Stimulated activated CD8-positive, alpha-beta memory T cell treated with anti-CD3 and anti-CD28 coated beads, Interleukin-15, amount 100 ng/mL, for 1 hour (primary cell): ENCODE measurements at places on chromosomes 12 and 14.

DNA sequence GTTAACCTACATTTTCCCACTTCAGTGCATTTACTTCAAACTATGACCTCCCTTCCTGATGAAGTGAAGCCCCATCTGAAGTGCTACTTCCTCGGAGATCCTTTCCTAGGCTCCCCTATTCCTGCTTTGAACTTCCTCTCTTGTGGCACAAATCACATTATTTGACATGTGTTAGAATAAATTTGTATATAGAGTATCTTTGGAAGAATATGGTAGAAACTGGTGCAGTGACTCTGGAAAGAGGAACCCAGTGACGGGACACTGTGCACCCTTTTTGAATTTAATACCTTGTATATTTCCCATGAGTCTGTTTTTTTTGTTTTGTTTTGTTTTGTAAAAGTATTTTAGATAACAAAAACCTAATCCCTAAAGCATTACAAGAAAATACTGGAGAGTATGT lies 66.4 kb upstream of the SRSF5 start:
- no peak for DNase-seq

DNA sequence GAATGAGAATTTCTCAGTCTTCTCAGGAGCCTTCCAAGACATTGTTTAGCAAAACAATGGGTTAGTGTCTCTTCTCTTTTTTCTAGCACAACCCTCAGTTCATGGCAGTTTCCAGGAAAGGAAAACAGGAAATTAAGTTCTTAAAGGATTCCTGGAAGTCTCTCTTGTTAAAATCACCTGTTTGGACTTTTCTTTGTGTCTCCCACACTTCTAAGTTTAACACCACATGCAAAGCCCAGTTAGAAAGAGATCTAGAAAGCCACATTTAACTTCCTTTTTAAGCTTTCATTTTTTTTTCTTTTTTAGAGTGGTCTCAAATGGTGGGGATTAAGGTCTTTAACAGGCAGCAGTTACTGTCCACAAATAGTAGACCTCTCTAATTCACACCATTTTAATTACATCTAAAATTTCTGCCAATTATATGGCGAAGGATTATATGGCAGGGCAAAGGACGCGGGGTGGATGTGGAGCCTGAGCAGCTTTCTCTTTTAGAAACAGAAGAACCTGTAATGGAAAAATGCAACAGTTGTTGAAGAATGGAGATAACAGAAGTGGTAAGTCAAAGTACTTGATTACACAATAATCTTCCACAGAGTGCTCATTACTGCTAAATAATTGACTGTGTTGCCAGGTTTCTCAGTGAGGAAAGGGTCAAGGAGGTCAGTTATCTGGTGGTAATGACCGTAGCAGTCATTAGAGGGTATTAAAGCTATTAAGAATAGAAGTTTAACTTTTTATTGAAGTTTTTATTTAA lies 298.6 kb downstream of the AKAP6 start:
- no peak for DNase-seq

- DNase-seq: no peak
These were observed 91.9 kb upstream of the DHRS4 start for GRCh38 chr14:23861666-23862065.

GRCh38 chr14:69376439-69376838 lies 21.7 kb downstream of the ERH start:
- DNase-seq: no peak

DNA sequence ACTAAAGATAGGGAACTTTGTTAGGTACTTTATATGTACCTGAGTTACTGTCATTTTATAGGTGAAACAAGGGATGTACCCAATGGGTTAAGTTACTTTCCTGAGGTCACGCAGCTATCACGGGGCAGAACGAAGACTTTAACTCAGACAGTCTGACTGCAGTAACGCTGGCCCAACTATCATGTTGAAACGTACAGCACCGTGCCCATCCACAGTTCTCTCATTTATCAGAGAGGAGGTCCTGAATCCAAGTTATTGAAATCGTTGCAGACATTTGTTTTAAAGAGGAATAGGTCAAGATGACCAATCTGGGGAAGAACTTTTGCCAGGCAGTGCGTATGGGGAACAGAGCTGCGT lies 587 bp upstream of the C12orf75 start:
- DNase-seq: no peak

DNA sequence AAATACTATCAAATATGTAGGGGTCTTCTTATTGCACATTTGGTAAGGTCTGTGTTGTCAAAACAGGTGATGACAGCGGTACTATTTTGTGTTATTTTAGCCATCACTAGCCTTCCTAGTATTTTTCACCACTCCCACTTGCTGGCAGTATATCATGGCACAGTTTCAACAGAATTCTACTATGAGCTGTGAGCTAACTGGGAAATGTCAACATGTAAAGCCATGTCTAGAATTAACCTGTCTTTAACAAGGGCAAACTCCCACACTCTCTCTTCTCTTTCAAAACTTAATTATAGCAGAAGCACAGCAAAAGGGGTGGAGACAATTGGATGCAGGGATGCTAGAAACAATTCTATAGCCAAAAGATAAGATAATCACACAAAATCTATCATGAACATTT lies 253.4 kb downstream of the PAX9 start:
- no peak for DNase-seq

GRCh38 chr14:61467296-61467695 lies 145.9 kb downstream of the PRKCH start:
- DNase-seq: no peak

DNA sequence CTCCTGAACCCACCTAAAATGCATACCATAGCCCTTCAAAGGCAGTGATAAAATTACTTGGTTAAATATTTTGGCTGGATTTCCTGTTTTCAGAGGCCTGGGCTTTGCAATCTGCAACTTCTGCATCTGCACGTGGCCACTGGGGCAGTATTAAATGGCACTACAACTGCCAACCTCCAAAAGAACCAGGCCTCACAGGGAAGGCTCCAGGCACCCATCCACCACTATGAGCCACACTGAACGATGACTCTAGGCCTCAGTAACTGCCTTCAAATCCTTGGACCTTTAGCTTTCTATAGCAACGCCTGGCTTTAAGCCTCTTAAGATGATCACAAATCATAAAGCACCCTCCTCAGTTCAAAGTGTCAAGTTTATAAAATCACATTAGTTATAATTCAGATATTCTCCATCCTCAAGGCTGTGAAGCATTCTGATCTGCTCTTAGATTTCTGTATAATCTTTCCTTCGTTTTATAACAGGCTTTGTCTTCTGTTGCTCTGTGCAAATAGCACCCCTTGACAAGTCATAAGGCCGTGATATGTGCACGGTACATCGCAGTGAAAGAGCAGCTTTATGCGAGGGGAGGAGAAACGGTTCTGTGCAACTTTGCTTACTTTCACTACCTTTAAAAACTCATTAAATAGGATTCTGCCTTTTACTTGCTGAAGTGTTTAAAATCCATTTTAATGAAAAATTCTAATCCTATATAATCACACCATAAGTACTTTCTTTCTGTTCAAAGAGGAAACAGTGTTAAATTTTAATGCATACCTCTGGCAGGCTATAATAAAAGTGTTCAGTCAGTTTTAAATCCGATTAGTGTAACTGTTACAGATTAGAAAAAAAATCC lies 196.4 kb upstream of the G2E3 start:
- DNase-seq: no peak

GRCh38 chr14:61184112-61184511 lies 97.0 kb downstream of the TMEM30B start:
- no peak for DNase-seq

DNA sequence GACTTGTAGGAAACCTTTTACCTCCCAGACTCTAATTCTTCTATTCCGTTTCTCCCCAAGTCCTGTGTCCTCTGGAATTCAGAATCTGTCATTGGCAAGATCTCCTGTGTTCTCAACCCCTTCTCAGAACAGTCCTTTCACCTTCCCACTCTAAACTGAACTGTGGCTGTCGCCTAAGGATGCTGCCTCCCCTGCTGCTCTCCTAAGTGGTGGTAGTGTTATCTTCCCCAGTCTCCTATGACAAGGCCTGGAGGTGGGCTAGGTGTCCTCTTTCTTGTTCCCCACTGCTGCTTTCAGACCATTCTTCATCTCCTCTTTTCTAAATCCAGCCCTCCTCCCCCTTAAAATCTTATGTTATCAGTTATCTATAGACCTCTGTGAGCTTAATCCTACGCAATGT lies 397.4 kb downstream of the RAD51B start:
- DNase-seq: no peak

DNA sequence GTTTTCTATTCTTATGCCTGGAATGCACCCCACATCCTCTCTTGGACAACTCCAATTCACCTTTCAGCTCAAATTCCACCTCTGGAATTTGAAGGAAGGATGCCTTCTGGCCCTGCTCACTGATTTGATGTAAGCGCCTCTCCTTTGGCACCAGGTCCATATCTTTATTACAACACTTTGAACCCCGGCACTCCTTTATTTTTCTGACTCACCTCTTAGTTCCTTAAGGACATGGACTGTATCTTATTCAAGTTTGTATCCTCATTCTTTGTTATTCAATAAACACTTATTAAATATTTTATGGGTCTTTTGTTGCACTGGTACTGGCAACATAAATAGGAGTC lies 3.1 kb downstream of the GALC start:
- no peak for DNase-seq

GRCh38 chr12:64385019-64385418 lies 5.5 kb downstream of the C12orf56 start:
- no peak for DNase-seq

DNA sequence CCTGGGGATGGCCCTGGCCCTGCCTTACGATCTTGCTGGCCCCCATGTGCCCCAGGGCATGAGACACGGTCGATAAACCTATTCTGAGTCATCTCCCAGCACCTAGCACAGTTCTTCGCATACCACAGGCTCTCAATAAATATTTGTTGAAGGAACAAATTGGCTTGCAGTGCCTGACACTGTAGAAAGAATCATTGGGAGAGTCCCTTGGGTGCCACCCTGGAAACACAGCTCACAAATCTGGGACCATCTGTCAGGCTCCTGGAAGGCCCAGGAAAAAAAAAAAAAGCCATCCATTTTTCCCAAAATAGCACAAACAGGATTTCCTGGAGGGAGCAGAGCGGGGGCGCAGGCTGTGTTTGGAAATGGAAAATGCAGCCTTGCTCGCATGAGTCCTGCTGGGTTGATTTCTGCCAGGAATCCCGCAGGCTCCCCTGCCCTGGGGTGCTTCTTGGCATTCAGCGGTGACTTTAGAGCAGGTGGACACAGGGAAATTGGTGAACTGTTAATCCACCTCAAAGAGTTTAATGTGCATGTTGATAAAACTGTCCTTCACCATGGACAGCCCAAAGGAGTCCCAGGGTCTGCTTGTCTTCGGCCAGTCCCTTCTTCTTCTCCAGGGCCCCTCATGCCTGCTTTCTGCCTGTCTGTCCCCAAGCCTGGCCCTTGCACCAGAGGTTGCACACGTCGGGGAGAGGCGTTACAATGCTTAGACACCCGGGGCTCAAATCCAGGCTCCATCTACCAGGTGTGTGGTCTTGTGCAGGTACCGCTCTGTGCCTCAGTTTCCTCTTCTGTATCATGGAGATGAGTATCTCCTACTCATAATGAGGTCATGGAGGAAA lies 106.1 kb upstream of the RFLNA start:
- no peak for DNase-seq

GRCh38 chr12:114697741-114698565 lies 14.0 kb upstream of the TBX3 start:
- no peak for DNase-seq

DNA sequence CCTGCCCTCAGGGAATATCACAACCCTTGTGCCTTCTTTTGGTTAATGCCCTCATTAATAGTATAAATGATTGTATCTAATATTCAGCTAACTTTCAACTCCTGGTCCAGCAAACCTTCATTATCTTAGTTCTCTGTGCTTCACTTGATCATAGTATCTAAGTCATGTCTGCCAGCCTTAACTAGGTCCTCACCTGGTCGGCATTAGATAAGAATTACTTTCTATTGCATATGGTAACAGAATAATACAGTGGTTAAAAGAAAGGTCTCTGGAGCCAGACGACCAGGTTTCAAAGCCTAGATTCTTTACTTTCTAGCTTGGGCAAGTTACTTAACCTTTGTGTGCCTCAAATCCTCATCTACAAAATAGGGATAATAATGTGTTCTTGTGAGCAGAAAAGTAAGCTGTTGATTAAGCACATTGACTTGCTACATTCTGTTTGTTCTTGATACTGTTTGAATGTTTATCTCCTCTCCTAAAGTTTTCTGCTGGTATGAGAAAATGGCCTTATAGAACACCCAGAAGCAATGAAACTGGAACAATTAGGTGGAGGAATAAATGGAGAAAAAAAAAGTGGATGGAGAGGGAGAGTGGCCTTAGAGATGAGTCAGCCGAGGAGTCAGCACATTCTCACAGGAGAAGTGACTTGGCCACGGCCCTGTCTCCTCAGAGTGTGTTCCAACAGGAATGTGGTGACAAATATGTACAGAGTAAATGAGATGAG lies 176.1 kb downstream of the SLC25A21 start:
- no peak for DNase-seq

GRCh38 chr14:103688906-103689902 lies 26.0 kb downstream of the XRCC3 start:
- no peak for DNase-seq

GRCh38 chr12:28104903-28105864 lies 85.1 kb upstream of the CCDC91 start:
- DNase-seq: no peak

DNA sequence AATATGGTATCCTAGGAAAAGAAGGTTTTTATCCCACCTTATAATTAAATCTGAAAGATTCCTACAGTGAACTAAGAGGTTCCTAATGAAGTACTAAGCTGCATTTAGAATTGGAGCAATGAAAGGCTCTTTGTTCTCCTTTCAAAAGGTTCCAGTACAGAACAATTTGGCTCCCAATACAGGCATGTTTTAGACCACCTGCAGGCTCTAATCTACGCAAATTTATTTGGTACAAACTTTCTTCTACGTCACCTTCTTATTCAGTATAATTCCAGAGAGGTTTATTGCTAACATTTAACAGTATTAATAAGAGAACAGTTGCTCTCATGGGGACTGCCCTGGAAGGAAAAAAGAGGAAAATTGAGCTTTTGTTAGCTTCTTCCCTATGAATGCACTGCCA lies 37.6 kb upstream of the SLCO1C1 start:
- no peak for DNase-seq

DNA sequence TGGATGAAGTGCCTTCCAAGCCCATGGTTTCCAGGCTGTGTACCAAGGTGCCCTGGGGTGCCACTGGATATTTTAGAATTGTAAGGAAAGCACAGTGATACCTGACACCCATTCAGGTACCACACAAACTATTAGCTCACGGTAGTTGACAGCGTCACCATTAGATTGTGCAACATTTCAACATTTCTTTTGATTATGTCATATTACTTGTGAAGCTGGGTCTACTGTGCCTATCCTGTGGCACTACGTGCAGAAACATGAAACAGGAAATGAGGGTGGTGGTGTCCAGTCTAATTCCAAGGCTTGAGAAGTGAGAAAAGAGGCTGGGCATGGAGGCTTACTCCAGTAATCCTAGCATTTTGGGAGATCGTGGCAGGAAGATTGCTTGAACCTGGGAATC lies 75.5 kb upstream of the CPM start:
- no peak for DNase-seq

- no peak for DNase-seq
These were observed 14.0 kb upstream of the MAP1LC3B2 start for GRCh38 chr12:116545144-116545543.

DNA sequence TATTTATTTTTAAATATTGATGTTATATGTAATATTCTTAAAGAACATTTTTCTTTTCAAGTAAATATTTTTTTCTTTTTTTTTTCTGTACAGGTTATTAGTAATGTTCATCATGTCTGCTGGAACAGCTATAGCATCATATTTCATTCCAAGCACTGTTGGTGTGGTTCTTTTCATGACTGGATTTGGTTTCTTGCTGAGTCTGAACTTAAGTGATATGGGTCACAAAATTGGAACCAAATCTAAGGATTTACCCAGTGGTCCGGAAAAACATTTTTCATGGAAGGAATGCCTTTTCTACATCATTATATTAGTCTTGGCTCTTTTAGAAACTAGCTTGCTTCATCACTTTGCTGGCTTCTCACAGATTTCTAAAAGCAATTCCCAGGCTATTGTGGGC lies 23.2 kb downstream of the PCNX4 start:
- DNase-seq: no peak
